Stimulated activated naive CD4-positive, alpha-beta T cell treated with Interleukin-2 at 50 U/mL for 16 hours (primary cell): ENCODE measurements at places on chromosomes 7 and 10.

- DNase-seq, result no peak
These were observed 55.6 kb downstream of the DNAJB6 start for GRCh38 chr7:157392256-157393037.

- DNase-seq, result no peak
These were observed 26.2 kb downstream of the PAPOLB start for GRCh38 chr7:4835398-4836205.

- no peak for DNase-seq
These were observed 4.1 kb downstream of the OR2F1 start for GRCh38 chr7:143958781-143959180.

GRCh38 chr7:74300926-74301325 is 11.7 kb downstream of the CLIP2 start:
- DNase-seq, result no peak

GRCh38 chr10:52409195-52409594 is 95.1 kb downstream of the DKK1 start:
- DNase-seq, result no peak

DNA sequence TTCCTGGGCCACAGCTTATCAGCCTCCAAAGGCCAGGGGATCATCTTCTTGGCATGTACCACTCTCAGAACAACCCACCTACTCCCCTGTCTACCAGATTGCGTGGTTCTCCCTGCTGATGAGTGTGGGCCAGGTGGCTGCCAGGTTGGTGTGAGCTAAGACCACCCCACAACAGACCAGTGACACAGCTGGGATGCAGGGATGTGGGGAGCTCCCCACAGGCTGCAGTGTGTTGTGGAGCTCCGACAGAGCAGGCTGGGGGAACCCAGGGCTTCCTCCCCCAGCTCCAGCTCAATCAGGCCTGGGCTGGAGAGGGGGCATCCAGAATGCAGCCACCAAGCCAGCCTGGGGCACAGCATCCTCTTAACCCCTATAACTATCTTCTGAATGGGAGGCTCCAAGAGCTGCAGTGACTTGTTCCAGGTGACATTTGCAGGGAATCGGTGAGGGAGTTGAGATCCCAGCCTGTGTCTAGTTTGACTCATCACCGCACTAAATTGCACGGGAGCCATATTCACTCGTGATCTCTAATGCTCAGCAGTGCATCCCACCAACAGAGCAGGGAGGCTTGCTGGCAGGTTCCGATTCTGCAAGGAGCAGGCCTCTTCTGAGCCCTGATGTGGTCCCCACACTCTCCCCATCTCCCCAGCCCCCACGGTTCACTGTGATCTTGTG is 596 bp upstream of the GDF2 start:
- DNase-seq, result no peak

GRCh38 chr7:72058579-72058978 is 353.6 kb downstream of the CALN1 start:
- no peak for DNase-seq

- no peak for DNase-seq
These were observed 130.5 kb upstream of the UNC5B start for GRCh38 chr10:71081912-71082311.

DNA sequence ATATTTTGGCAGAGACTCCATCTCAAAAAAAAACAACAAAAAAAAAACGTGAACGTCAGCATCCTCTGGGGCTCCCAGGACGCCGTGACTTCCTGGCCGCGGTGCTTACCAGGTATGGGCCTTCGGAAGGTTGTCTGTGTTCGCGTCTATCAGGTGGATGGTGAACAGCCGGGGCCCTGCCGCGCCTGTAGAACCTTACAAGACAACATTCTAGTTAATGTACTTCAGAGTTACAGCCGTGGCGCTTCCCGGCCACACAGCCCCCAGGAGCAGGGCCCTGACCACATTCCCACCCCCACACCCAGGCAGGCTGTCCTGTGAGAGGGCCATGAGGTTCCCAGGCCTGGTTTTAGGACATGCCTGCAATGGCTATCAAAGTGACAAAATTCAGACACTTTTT is 111.0 kb downstream of the SMURF1 start:
- no peak for DNase-seq

DNA sequence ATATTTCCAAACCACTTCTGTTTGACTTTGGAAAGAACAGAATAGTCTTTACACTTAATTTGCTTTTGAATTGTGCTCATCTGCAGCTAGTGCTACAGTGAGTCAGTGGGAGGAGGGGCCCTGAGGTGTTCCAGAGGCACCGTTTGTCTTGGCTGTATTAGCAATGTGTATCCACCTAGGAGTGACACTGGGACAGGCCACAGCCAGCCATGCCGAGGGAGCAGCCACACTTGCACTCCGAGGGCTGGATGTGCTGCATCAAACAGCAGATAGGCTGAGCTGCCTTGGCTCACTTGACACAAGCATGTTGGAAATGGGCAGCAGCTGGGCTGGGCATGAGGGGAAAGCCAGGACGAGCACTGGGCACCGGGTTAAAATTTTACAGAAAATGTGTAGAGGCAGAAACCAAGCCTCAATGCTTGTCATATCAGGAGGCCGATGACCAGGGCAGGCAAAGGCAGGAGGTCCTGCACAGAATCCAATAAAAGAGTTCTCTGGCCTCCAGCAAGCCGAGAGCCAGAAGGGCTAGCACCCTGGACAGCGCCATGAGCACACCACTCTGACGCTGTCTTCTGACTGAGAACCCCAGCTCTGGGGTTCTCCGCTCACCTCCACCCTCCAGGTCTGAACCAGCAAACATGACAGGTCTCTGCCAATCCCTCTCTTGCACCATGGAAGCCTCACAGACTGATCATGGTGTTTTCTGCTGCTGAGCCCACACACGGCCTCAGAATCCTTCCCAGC is 163.3 kb downstream of the GRID1 start:
- DNase-seq, result no peak

DNA sequence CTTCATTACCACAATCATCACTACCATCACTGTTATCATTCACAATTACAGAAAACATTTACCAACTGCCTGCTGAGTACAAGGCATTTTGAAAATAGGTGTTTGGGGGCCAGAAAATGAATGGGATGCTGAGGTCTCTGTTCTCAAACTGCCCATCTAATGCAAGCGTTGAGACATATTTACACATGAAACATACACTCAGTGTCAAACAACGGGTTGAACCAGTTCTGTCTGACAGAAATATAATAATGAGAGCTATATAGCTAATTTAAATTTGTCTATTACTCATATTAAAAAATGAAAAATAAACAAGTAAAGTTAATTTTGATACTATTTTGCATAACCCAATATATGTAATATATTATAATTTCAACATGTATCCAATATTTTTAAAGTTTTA is 303.1 kb downstream of the KCNMA1 start:
- DNase-seq, result no peak

- no peak for DNase-seq
These were observed 83.0 kb downstream of the COL13A1 start for GRCh38 chr10:69884686-69885085.

DNA sequence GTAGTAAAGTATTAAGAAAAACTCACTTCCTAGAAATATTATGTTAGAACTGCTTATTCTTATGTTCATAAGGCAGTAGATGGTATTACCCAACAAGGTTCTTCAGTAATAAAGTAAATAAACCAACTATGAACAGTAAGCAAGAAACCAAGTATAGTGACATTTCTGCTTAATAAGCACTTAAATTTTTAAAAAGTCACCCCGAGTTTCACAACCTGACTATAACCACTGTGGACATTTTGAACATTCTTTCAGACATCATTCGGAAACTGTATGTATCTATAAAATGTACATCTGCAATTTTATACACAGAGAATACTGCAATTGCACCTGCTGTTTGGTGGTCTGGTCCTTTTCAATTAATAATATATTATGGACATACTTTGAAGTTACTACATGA is 1073.6 kb downstream of the XPNPEP1 start:
- DNase-seq, result no peak

DNA sequence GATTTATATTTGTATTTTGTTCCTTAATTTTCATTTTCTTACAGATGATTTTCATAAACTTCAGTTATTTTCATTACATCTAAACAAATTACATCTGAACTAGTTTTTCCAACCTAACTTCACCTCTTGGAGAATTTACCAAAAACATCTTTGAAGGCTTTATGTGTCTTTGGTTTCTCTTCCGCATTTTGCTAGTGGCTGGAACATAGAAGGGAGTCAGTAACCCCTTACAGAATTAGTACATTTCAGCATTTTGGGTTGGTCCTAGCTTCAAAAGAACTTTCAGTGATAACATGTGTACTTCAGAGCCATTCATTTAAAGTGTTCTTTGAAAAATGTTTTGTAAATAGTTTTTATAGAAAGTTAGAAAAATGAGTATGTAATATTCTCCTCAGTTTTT is 169.8 kb upstream of the MTPN start:
- no peak for DNase-seq

GRCh38 chr7:22725585-22725984 is 1.4 kb upstream of the IL6 start:
- no peak for DNase-seq

- no peak for DNase-seq
These were observed 1.6 kb downstream of the CCDC71L start for GRCh38 chr7:106659166-106659962.
